Motor neuron (in vitro differentiated cells): ENCODE measurements at places on chromosomes 12 and 14. TPM values are rescaled to one million over a fixed set of nuclear protein-coding genes. Genes with fewer than 3 reads are reported as not detected.

MANSC4 gene
- not detected in 2 replicates for total RNA-seq

WDHD1 gene
- 16.3 and 16.7 TPM in 2 replicates for total RNA-seq

ABCC9 gene
- 0.08 and 0.10 TPM in 2 replicates for total RNA-seq

RBM19 gene
- total RNA-seq = 15.0 and 16.2 TPM in 2 replicates

CMKLR1 gene
- 12.6 and 13.0 TPM in 2 replicates for total RNA-seq

PRIMA1 gene
- total RNA-seq = 1.5 and 1.8 TPM in 2 replicates

LTBR gene
- total RNA-seq = 0.29 and 1.3 TPM in 2 replicates

KICS2 gene
- total RNA-seq = 6.1 and 6.3 TPM in 2 replicates

SH2B3 gene
- 7.8 and 8.5 TPM in 2 replicates for total RNA-seq

TDRD9 gene
- 0.78 TPM in 1 of 2 replicates, not detected in the other for total RNA-seq

FAIM2 gene
- total RNA-seq = 15.9 and 20.8 TPM in 2 replicates

DYRK4 gene
- total RNA-seq = 61.1 and 63.5 TPM in 2 replicates

SERPINA9 gene
- total RNA-seq = 0.19 TPM in 1 of 2 replicates, not detected in the other

OAS1 gene
- 252 TPM in 2 replicates for total RNA-seq

DPY19L2 gene
- 22.8 and 27.1 TPM in 2 replicates for total RNA-seq
